ENCODE measurements at places on chromosomes 13 and 19. TPM values are rescaled to one million over a fixed set of nuclear protein-coding genes. Genes with fewer than 3 reads are reported as not detected.

SBSN gene
- not detected for polyA plus RNA-seq

BST2 gene
- polyA plus RNA-seq: 4.6 TPM

DNAJB1 gene
- polyA plus RNA-seq: 85.5 TPM

PLPPR2 gene
- polyA plus RNA-seq: 11.3 TPM

ADGRE3 gene
- not detected for polyA plus RNA-seq

MYO1F gene
- 6.7 TPM for polyA plus RNA-seq

N4BP2L1 gene
- 8.8 TPM for polyA plus RNA-seq

HS6ST3 gene
- polyA plus RNA-seq: 0.18 TPM

PSPN gene
- polyA plus RNA-seq: 1.1 TPM

ZNF677 gene
- 26.4 TPM for polyA plus RNA-seq

DIRAS1 gene
- 1.4 TPM for polyA plus RNA-seq

MKNK2 gene
- polyA plus RNA-seq: 95.0 TPM

Measured in forelimb muscle (tissue), 1 donor.